ENCODE measurements at places on chromosomes 4 and X.
A peak's percentile ranks its signal among the peaks of the same experiment; 100 is the strongest.

DNA sequence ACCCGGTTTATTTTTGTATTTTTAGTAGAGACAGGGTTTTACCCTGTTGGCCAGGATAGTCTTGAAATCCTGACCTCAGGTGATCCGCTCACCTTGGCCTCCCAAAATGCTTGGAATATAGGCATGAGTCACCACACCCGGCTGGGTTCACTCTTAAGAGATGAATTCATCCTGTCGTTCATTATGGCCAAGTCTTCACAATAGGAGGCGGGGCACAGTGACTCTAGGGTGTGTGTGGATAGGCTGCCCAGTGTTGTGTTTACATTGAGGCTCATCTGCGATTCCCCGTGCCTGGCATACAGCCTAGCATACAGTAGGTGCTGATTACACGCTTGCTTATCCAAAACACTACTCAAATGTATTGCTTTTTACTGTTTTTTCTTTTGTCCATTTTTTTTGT, 41.3 kb upstream of the IGFBP7 start:
- no peak for DNase-seq

DNA sequence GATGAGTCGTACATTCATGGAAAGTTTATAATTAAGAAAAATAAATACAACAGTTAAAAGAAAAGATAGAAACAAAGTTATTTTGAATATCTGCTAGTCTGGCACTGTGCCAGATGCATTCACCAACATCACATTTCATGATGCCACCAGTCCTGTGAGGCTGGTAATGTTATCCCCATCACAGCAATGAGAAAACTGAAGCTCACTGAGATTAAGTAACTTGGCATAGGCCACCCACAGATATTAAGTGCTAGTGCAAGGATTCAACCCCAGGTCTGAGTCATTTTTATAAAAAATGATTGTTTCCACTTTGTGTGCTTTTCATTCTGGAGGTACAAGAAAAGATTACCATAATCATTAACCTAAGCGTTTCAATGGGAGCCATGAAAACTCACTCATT, 65.0 kb upstream of the IL15 start:
- no peak for DNase-seq

- DNase-seq = no peak
Measured at GRCh38 chrX:41837270-41837944, 85.9 kb downstream of the CASK start.

GRCh38 chr4:114879916-114880669, 233.3 kb downstream of the NDST4 start:
- DNase-seq = no peak

GRCh38 chr4:41132055-41132683, 82.2 kb downstream of the APBB2 start:
- DNase-seq = no peak

GRCh38 chr4:1229117-1229849, 19.6 kb downstream of the CTBP1 start:
- DNase-seq = no peak

GRCh38 chrX:23276475-23276874, 58.2 kb upstream of the PTCHD1 start:
- no peak for DNase-seq

DNA sequence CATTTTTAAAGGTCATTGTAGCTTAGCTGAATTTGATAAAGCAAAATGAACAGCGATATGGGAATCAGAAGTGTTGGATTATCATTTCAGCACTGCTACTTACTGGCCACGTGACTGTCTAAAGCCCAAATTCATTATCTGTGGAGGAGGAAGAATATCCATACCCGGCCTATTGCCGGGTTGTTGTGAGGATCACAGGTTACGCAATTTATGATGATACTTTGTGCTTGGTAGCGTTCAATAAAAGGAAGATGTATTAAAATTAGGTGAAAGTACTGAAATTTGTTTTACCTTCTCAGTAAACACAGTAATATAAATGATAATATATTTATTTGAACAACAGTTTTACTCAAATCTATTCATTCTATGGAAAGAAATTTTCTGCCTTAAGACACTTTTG, 1540.2 kb downstream of the ADGRL3 start:
- DNase-seq = no peak

DNA sequence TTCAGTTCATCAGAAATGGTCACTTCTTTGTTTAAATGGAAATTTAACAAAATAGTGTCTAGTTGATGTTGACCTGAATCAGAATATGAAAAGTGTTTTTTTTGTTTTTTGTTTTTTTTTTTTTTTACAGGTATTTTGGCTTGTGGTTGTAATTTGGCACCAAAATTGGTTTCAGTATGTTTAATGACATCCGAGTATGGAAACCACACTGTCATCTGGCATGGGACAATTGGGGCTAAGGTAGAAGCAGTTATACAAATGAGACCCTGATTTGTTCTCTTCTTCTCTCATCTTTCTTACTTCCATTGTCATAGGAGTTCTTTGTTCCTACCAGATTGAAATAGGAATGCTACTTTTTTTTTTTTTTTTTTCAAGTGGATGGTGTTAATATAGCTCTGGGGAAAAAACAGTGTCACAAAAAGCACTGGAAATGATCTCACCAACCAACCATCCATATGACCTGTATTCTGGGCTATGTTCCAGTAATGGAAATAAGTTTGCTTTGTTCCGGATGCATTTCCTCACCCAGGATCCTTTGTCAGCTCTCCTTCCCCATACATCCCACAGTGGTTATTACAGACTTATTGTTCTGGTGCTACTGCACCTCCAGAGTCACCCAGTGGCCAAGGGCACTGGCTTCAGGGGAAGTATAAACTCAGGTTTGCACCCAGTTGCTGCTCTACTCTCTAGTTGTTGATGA, 95.8 kb downstream of the ATXN3L start:
- DNase-seq = no peak

GRCh38 chr4:71538528-71538927, 199.7 kb downstream of the SLC4A4 start:
- DNase-seq = no peak

- no peak for DNase-seq
Measured at GRCh38 chr4:76954489-76954888, 4.9 kb downstream of the SEPTIN11 start.

DNA sequence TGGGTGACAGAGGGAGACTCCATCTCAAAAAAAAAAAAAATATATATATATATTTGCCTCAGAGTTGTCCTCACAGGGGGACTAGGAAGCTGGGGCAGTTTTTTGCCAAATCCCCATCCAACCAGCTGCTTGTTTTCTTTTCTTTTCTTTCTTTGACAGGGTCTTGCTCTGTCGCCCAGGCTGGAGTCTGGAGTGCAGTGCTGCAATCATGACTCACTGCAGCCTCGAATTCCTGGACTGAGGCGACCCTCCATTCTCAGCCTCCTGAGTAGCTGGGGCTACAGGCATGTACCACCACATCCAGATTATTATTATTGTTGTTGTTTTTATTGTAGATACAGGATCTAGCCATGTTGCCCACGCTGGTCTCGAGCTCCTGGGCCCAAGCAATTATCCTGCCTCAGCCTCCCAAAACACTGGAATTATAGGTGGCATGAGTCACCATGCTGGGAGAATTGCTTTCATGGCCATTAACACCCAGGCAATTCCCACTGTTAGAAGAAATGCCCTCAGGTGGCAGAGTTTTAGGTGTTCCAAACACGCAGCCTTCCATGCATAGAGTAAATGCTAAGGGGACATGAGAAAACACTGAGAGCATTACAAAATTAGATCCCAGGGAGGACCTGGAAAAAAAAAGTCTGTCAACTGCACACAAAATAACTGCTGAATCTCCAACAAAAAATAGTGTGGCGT, 98.0 kb downstream of the ARHGAP6 start:
- no peak for DNase-seq

DNA sequence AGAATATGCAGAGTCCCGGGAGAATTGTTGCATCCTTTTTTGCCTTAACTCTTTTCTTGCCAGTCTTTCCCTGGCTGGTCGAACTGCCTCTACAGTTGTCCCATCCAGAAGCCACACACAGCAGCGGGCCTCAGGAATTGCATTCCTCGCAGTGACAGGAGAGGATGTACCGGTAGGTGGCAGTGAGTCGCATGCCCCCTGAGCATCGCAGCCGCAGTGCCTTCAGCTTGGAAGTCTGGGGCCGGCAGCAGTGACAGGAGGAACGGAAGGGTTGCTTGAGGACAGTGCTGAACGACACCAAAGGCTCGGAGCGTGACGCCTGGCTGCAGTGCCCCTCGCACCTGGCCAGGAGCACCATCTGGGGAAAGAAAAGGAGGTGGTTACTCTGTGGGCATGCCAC, 23.5 kb downstream of the NDP start:
- peak; percentile 44 for DNase-seq

DNA sequence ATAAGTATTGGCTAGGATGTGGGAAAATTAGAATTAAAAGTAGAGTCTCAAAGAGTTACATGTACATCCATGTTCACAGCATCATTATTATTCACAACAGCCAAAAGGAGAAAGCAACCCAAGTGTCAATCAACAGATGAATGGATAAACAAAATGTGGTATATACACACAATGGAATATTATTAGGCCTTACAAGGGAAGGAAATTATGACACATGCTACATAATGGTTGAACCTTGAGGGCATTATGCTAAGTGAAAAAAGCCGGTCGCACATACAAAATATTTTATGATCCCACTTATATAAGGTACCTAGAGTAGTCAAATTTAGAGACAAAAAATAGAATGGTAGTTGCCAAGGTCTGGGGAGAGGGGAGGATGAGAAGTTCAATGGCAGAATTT, 80.1 kb downstream of the HUWE1 start:
- no peak for DNase-seq

DNA sequence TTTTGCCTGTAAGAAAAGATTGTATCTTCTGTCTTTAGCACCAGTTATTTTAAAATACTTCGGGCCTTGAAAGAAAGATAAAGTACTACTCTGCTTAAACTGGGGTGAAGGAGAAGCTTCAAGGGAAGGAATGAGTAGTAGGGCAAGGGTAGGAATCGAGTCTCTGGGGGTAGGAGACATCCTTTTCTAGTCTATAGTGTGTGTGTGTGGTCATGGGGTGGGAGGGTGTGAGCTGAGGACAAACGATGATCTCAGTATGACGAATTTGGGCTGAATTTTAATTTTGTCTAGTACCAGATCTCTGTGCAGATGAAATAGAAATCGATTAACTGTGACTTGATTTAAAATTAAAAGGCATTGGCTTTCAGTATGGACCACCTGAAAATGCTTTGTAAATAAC, 3.3 kb upstream of the MYOZ2 start:
- DNase-seq = no peak

DNA sequence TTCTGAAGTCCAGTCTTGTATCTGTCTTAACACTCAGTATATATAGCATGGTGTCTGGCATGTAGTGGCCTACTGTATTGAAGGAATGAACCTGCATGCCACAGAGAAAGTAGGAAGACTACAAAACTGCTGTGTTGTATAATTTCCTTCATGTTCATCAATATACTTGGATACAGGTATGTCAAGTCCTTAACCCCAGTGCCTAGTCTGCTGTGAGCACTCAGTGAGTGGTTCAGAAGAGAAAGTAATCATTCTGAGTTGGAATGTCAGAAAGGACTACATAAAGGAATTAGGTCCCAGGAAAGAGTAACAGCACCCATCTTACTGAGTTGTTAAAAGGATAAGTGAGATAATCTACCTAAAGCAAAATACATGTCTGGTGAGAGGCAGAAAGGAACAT, 32.0 kb downstream of the ABCE1 start:
- no peak for DNase-seq

DNA sequence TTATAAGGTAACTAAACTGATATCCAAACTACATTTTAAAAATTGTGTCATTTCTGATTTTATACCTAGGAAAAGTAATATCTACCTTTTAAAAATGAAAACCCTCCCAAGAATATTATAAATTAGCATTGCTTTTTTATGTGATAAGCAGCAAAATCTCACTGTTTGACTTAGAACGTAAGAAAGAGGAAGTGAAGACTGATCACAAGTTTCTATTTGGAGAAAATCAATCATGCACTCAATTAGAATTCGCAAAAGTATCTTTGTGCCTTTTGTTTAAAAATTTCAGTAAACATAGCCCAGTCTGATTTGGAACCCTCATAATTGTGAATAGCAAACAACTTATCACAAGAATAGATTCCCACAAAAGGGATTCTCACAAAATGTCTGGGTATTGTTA, 142.7 kb downstream of the TENM3 start:
- DNase-seq = no peak

GRCh38 chr4:123503698-123504363, 107.2 kb downstream of the SPRY1 start:
- DNase-seq = peak; percentile 13

GRCh38 chr4:14902342-14902741, 99.9 kb upstream of the CPEB2 start:
- DNase-seq = no peak

DNA sequence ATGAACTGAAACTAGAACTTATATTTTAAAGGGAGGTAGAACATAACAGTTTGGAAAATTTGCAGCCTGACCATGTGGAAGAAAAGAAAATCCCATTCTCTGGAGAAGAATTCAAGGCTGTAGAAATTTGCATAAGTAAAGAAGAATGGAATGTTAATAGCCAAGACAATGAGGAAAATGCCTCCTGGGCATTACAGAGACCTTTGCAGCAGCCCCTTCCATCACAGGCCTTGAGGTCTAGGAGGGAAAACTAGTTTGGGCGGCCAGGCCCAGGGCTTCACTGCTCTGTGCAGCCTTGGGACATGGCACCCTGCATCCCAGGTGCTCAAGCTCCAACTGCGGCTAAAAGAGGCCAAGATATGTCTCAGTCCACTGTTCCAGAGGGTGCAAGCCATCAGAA, 1506.8 kb downstream of the PCDH18 start:
- no peak for DNase-seq

GRCh38 chr4:785332-786073, 40.4 kb downstream of the CPLX1 start:
- DNase-seq = no peak

GRCh38 chr4:149914119-149915115, 98.8 kb upstream of the IQCM start:
- DNase-seq = peak; percentile 7

- no peak for DNase-seq
Measured at GRCh38 chrX:20767346-20767745, 500.6 kb upstream of the RPS6KA3 start.

DNA sequence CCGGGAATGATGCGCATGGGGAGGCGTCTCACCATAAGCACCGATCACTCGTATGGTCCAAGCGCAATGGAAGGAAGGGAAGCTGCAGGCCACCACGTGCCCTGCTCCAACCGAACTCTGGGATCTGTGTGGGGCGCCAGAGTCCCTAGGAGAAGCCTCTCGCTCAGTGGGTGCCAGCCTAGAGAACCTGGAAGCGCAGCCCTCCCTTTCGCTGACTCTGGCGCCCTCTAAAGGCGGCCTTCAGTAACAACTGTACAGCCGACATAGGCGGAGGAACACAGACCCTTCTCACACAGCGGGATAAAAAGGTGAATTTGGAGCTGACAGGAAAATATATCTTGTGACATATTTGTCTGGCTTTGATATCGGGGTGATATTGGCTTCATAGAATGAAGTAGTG, 76.0 kb downstream of the INTS6L start:
- DNase-seq = peak; percentile 16

GRCh38 chr4:22730021-22730420, 37.3 kb downstream of the GBA3 start:
- DNase-seq = no peak
